ENCODE measurements at places on chromosomes 6 and 20.

DNA sequence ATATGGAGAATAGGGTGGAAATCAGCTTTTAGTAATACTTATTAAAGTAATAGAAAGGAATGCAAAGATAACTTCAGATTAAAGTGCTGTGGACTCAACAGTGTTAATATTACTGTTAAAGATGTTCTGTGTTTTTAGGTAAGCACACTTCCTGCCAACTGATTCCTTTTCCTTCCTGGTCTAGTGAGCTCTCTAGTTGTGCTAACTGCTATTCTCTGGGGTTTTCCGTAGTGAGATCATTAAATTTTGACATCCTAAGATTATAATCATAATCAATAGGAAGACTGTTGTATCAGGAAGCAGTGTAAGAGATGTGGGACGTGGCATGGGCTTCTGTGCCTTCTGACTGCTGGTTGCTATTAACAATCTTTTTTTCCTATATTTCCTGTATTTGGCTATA lies 1.2 kb upstream of the TMEM217 start:
- DNase-seq = no peak

DNA sequence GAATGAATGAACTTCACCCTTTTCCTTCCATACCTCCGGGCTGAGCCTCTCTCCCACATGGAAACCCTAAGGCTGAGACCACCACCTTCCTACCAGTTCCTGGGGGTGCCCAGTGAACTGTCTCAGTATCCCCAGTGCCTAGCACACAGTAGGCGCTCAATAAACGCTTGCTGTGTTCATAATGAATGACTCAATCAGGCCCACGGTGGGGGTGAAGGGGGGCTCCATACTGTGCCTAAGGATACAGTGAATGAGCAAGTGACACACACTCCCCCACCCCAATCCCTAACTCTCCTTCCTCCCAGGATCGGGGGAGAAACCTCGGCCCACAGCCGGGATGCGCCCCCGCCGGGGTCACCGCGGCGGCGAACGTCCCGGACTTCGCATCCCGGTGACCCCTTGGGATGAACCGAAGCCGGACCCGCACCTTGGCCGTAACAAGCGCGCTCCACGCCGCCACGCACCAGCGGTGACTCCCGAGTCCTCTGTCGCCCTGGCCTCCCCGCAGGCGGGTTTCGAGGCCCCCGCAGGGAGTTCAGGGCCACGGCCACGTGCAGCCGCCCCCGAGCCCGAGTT lies 592 bp downstream of the KCNG1 start:
- no peak for DNase-seq

- DNase-seq = no peak
These were observed 105.5 kb downstream of the JPH2 start for GRCh38 chr20:44081476-44081875.

DNA sequence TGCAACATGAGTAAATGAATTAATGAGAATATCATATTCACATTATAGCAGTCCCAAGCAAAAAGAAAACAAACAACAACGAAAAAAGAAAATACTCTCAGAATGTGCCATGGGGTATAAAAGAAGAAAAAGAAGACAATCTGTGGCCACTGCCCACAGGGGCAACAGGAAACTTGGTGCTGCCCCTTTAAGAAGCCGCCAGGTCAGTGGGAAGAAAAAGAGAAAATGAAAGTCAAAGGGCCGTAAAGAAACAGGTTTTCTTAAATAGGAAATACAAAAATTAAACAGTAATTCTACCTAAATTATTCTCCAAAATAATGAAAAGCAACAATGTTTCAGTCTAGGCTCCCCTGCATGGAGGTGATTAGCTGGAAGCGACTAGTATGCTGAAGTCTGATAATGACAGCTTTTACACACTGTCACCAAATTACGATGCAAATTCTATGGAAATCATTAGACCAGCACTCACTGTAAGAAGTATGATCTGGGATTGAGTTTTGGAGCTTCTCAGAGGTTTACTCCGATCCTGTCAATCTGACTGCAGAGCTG lies 23.6 kb downstream of the GMDS start:
- no peak for DNase-seq

DNA sequence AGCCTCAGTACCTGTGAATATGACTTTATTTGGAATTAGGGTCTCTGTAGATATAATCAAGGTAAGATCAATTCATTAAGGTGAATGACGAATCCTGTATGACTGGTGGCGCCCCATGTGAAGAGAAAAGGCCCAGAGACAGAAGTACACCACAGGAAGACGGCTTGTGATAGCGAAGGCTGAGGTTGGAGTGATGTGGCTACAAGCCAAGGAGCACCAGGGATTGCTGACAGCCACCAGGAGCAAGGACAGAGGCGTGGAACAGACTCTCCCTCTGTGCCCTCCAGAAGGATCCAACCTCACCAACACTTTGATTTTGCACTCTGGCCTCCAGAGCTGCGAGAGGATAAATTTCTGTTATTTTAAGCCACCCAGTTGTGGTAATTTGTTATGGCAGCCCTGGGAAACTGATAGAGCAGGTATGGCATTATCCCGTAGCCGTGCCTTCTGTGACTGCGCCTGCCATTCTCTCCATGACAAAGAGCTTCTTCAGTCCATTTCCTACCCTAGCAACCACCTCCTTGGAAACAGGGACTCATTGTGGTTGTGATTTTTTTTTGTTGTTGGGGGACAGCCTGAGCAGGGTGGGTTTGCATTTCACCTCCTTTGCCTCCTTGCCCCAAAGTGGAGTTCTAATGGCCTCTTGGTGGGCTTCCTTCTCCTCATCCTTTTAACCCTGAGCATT lies 29.6 kb downstream of the PTK7 start:
- no peak for DNase-seq

GRCh38 chr20:51500936-51501335 lies 41.6 kb downstream of the NFATC2 start:
- no peak for DNase-seq

GRCh38 chr20:47776639-47777038 lies 8.6 kb downstream of the SULF2 start:
- no peak for DNase-seq

DNA sequence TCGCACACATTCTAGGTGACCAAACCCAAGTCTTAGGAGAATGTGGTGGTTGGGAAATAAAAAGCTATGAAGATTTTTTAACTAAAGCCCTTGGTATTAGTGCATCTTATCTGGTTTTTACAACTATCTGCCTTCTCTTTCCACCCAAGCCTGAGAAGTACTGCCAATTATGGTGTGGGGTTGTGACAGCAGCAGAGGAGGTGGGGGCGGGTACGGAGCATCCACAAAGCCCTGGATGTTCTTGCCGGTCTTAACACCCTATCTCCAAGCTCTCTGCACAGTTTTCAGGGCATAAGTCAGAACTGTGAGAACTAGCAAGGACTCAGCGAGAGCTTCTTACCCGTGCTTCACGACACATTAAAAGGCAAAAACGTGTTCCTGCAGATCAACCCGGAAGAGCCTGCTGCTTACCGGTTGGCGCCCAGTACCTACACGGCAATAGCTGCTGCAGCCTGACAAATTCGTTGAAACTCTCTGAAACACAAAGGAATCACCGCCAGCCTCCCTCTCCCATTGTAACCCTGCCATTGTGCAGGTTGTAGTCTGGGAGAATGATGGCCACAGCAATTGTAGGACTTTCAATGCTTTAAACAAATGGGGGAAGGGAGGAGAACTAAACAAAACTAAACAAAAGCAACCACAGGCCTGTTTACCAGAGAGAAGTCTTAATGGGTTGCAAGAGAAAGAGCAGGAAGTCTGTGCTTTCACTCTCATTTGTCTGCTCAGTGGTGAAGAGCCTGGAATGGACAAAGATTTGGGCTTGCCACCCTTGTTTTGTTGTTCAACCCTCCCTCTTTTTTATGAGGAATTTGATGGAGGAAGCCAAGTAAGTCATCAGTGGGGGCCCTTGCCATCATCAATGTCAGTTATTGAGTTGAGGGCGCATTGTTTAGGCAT lies 461.0 kb upstream of the JARID2 start:
- DNase-seq = no peak

GRCh38 chr6:193773-194310 lies 98.4 kb upstream of the DUSP22 start:
- no peak for DNase-seq

- DNase-seq = no peak
These were observed 80.2 kb downstream of the LRFN2 start for GRCh38 chr6:40506954-40507353.

GRCh38 chr6:6724539-6725467 lies 136.3 kb downstream of the LY86 start:
- DNase-seq = peak; percentile 72

GRCh38 chr20:20216941-20217340 lies 151.0 kb upstream of the INSM1 start:
- DNase-seq = no peak

DNA sequence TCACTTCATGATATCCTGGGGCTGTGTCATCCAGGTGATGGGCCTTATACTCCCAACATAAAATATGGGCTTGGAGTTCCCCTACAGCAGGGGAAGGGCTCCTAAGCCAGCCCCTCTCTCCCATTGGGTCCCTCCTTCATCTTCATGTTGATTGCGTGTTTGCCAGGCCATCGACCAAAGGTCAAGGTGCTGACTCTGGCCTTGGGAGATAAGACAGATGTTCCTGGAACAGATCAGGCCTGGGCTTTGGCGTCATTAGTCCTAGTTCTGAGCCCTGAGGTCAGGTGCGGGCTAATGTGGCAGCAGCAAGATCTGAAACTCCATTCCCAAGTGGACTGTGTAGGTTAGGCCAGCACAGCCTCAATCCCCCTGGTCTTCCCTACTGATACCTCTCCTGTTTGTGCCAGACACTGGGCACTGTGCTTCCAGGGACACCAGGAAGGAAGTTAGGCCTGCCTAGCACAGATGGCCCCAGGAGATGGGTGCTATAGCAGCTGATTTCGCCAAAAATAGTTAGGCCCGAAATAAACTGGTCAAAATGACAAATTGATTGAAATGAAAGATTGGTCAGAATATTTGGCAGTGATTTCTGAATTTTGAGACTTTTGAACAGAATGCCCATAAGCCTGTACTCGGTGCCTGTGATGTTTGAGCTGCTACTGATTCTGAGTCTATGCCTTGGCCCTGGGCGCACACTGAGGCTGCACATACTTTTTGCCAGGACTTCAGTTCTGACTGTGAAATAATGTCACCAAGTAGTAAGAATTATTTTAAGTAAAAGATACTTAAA lies 28.8 kb downstream of the EPB41L1 start:
- DNase-seq = no peak

DNA sequence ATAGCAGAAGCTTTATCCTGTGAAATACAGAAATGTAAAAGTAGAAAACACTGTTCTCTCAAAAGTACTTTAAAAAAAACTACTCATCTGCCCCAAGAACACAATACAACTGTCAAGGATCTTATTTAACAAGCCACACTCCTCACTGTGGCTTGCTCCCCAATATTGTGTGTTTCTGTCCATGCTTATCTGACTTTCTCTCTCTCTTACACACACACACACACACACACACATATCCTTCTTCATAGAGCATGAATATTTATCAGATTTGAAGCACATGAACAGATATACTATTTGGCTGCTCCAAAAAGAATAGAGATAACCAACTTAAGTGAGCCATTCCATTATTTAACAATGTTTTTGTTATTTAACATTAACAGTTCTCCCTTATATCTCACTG lies 3.6 kb upstream of the PHIP start:
- DNase-seq = no peak

DNA sequence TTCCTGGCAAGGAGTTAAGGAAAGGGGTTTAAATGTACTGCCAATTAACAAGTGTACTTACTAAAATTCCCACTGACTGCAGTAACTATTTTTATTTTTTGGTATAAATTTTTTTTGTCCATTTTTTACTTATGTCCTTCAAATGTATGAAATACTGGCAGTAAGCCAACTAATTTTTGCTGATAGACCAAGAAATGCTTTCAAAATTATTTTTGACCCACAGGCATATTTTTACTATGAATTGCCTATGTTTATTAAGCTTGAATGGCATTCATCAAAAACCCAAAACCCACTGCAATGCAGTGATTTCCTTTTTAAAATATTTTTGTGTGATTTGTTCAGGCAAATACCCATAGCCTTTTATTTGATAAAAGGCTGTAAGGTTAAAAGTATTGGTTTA lies 560.1 kb downstream of the UTRN start:
- no peak for DNase-seq

DNA sequence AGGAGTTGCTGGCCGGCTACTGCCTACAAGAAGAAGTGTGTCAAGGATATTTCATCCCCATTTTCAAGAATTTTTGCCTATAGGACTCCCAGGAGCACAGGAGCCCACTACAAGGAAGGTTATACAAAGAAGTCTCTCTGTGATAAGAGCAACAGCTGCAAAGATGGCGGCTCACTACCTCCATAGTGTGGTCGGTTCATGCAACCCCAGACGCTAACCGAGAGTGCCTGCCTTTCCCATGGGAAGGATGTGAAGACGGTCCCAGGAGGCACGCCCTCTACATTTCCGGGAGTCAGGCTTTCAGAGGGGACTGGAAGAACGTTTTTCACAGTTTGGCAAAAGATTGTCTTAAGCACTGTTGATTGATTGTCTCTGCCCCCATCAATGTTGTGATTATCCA lies 816.3 kb downstream of the QKI start:
- DNase-seq = no peak

- DNase-seq = no peak
These were observed 126.2 kb upstream of the EXOC2 start for GRCh38 chr6:819122-819521.

GRCh38 chr20:23647346-23647745 lies 9.6 kb upstream of the CST3 start:
- DNase-seq = no peak

GRCh38 chr6:56848105-56848504 lies 106.8 kb upstream of the BEND6 start:
- DNase-seq = no peak

DNA sequence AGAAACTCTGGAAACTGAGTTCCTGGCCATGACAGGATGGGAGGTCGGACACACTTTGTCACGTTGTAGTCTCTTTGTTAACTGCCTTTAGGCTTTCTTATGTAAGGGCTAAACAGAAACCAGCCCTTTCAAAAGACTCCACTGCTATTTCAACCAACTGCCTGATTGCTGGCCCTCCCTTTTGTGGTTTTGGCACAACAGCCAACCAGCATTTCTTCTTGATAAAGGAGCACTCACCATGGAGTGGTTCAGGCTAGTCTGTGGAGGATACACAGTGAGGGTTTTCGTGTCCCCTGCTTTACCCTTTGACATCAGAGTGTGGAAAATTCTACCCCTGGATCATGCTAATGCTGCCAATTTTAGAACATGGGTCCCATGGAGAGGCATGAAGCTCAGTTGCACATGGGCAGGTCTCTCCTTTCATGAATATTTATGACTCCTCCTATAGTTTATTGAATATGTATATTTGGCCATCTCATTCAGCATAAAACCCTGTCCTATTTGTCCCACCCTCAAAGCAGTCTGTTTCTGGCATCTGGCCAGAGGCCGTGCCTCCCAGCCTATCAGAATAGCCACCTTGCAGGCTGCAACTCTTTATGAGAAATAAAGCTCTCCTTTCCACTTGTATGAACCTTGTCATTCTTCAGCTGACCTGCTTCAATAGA lies 148.3 kb downstream of the HS3ST5 start:
- no peak for DNase-seq

- DNase-seq = no peak
These were observed 35.2 kb downstream of the HIVEP1 start for GRCh38 chr6:12047304-12047703.

- no peak for DNase-seq
These were observed 1155.8 kb downstream of the GRIK2 start for GRCh38 chr6:102549221-102549874.

GRCh38 chr6:83051377-83052172 lies 14.1 kb downstream of the UBE3D start:
- DNase-seq = no peak
